Stimulated activated CD8-positive, alpha-beta memory T cell treated with anti-CD3 and anti-CD28 coated beads, Interleukin-7, amount 100 ng/mL, for 48 hours (primary cell): ENCODE measurements at places on chromosomes 12 and 14.
A peak's percentile ranks its signal among the peaks of the same experiment; 100 is the strongest.

GRCh38 chr14:61780125-61780524 is 17.9 kb downstream of the SNAPC1 start:
- DNase-seq = no peak

GRCh38 chr14:32006263-32007110 is 70.6 kb upstream of the ARHGAP5 start:
- DNase-seq = no peak

- DNase-seq = no peak
These were observed 38.2 kb downstream of the PAWR start for GRCh38 chr12:79652521-79652920.

GRCh38 chr12:48340943-48341342 is 9.8 kb downstream of the ZNF641 start:
- no peak for DNase-seq

DNA sequence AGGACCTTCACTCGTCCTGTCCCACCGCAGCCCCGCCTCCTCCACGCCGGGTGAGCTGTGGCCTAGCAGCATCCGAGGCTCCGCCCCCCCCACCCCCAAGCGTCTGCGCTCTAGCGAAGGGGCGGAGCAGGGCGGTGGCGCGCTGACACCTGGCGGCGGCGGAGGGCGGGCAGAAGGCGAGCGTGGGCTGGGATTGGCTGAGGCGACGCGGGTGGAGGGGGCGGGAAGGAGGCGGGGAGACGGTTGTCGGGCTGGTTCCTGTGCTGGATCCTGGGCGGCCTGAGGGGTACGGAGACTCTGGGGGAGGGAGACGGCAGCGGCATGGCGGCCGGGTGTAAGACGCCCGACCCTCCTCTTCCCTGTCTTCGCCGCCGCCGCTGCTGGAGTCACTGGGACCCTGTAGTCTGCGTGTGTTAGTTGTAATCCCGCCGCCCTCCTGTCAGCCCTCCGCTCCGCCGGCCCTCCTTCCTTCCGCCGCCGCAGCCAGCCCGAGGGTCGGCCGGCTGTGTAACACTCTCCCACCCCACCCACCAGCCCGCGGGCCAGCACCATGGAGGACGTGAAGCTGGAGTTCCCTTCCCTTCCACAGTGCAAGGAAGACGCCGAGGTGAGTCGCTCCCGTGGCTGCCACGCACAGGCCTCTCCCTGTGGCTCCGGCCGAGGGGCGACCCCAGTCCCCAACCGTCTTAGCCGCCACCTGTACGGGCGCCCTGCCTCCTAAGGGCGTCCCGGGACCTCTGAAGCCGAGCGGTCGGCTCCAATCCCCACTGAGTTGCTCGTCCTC is at the start of gene STYX:
Gene STYX (plus strand): TSS at position 242 of the 784 bp plus-strand sequence. CDS start 309 bp downstream, at position 551.
- DNase-seq = peak; percentile 99

GRCh38 chr12:15550793-15551192 is 228.5 kb downstream of the PTPRO start:
- no peak for DNase-seq

DNA sequence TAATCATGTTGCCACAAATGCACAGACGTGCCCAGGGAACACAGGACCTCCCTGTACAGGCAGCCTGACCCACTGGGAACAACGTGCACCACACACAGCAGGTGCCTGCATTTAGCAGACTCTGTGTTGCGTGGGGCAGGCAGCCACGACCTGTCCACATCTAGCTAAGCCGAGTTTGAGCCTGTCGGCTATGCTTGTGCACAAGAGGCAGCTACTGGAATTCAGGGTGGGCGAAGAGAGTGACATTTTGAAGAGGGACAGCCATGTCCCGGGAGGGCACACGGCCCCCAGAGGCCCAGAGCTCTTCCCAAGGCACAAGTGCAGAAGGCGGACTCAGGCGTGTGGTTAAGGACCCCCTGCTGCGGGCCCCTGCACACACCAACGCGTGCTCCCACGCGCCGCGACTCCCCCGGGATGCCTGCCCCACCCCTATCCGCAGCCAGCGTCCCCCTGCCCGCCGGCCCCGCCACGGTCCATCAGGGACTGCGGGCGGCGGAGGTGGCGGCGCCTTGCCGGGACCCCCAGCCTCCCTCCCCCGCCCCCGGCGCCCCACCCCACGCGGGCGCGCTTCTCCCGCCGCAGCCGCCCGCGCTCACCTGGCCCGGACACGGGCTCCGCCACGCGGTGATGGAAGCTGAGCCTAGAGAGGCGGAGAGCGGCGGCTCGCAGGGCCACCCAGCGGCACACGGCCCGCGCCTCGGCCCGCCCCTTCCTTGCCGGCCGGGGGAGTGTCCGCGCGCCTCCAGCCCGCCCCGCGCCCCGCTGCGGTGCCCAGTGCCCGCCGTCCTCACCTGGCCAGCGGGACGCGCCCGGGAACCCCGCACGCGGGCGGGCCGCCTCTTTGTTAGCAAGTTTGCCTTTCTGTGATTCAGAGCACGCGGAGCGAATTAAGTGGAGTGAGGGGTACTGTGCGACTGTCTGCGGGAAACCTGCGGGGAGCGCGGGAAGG is 125.3 kb upstream of the PRMT8 start:
- DNase-seq = no peak

DNA sequence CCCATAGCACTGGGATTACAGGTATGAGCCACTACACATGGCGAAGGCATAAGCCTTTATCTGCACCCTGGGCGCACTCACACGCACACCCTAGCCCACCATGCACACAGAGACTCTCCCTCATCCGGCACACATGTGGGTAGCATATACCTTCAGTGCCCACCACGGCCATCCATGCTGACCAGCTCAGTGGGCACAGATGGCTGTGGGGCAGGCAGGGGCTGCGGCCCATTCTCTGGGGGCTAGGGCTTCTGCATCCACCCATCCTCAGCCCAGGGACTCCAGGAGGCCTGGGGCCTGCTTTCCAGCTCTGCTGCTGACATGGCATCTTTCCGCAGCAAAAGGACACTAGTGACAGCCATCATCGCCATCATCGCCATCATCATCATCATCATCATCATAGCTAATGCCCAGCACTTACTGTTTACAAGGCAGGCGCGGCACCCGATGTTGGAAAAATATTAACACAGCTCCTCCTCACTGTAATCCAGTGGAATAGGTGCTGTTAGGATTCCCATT is 111.2 kb downstream of the NCOR2 start:
- no peak for DNase-seq

GRCh38 chr14:60878121-60878520 is 102.8 kb downstream of the TRMT5 start:
- DNase-seq = no peak

- no peak for DNase-seq
These were observed 23.7 kb upstream of the MYBPC1 start for GRCh38 chr12:101571105-101571504.

DNA sequence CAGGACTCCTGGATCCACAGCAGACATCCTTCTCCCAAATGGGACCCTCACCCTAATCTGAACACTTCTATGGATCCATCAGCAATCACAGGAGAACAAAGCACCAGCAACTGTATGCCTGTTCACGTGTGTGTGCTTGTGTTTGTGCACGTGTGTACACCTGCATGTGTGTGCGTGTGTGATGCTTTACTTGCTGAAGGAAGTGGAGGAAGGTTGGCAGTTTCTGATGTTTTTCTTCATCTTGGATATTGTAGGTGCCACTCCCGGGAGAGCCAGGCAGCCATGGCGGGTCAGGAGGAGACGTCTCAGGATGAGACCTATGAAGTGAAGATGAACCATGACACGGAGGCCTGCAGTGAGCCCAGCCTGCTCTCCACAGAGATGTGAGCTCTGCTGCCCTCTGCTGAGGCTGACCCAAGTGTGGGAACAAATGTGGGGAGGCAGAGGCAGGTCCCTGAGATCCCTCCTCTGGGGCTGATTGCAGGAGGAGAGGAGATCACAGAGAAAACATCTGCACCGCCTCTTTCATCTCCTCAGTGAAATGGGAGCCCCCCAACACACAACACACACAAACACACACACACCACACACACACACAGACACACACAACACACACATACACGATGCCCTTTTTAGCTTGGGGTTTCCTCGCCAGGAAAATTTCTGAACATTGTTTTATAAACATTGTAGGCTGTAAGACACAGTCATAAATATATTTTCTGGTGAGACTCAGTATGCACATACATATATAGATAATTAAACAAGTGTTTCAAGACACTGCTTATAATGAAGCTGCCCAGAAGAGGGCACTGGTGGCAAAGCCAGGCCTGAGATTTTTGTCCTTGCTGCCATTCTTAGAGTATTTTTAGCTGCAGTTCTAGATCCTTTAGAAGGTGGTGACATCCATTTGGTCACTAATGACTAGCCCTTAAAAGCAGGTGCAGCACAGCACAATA is 112.2 kb upstream of the FKBP4 start:
- DNase-seq = no peak
